CD4-positive, alpha-beta T cell treated with Interleukin-15 for 1 hour (primary cell): ENCODE measurements at places on chromosomes 7 and 10.
A peak's percentile ranks its signal among the peaks of the same experiment; 100 is the strongest.

DNA sequence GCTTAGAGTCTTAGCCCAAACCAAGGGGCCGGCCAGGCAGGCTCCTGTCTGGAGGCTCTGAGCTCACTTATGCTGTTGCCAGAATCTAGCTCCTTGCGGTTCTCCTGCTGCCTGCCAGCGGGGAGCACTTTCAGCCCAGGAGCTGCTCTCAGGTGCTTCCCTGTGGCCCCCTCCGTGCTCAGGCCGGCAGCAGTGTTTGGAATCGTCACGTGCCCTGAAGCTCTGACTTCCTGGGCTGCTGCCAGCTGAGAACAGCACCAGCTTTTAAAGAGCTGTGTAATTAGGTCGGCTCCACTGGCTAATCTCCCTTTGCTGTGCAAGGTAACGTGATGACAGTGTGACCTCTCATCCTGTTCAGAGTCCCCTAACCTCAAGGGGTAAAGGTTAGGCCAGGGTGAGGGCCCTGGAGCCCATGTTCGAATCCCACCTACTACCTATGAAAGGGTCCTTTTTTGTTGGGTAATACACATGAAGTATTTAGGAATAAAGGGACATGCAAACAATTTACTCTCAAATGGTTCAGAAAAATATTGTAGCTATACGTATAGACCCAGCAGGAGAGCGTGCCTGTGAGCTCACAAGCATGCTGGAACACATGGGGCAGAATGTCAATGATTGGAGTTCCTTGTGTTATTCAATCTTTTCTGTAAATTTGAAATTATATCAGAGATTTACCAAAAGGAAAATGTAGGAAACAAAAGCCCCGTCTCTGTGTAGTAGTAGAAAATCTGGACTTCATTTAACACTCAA, 16.6 kb downstream of the ZNF862 start:
- no peak for DNase-seq

- no peak for DNase-seq
These were observed 67.8 kb downstream of the FRMD4A start for GRCh38 chr10:14262836-14263425.

DNA sequence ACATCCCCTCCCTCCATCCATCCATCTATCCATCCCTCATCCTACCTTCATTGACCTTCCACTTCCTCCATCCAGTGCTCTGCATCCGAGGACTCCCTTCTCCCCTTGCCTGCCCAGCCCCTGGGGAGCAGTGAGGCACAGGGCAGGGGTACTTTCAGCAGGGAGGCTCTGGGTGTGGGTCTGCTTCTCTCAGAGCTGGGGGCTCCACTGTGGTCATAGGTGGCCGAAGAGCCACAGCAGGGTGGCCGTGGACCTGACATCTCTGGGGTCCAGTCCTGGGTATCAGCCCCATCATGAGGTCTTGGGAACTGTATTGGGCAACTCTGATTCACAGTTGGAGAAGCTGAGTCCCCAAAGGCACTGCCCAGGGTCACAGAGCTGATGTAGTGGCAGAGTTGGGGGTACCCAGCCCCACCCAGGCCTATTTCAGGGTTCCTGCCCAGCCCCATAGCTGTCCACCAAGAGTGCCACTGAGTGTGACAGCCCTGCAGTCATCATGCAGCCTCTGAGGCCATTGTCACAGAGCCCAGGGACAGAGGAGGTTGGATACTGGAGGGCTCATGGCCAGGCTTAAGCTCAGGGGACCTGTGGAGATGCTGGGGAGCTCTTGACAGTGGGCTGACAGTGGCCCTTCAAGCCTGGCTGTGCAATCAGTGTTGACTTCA, 35.3 kb upstream of the DPYSL4 start:
- DNase-seq = no peak

DNA sequence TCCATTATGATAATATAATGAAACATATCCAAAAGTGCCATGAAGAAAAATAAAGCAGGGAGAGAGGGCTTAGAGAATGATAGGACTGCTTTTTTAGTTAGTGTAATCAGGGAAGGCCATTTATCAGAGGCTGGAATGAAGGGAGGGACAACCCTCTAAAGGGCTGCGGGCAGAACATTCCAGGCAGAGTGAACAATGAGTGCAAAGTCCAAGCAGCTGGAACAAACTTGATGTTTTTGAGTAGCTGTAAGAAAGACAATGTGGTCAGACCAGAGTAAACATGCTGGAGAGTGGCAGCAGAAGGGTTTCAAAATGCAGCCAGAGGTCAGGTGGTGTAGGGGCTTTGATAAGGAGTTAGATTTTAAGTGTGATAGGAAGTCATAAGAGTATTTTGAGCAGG, 65.6 kb upstream of the CCDC6 start:
- DNase-seq = no peak

- DNase-seq = peak; percentile 5
These were observed at the start of gene ELFN1 for GRCh38 chr7:1669954-1670893. TSS of gene ELFN1 (plus strand) at chr7:1670277. CDS start at chr7:1744597, 74,320 bp downstream.

DNA sequence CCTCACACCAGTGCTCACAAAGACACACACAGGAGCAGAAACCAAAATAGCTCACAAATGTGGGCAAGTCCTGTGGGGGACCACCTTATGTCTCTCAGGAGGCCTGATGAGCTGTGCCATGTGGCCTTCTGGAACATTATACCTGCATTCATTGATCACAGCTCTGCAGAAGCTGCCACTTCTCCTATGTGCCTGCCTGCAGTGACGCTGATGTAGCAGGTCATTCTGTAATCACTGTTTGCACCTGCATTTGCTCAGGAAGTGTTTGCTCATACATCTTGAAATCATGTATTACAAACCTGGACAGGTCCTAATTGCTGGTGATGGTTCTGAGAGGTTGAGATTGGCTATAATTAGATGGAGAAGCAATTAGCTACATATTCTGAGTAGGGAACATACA, 310.2 kb downstream of the AUTS2 start:
- no peak for DNase-seq

DNA sequence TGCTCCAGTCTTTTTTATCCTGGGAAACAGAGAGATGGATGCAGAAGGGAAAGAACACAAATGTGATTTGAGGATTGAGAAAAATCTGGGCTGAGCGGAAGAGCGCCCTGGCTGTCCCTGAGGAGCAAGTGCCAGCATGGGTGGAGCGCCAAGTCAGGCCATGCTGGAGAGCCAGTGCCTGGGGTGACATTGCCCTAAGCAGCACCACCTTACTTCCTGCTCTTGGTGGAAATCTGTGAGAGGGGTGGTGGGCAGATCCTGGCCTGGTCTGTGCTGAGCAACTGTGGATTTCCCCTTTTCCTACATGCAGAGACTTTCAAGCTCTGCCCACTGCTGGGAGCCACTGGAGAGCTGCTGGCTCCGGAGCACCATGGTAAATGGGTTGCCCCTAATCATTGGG, 36.9 kb downstream of the DDIT4 start:
- no peak for DNase-seq

DNA sequence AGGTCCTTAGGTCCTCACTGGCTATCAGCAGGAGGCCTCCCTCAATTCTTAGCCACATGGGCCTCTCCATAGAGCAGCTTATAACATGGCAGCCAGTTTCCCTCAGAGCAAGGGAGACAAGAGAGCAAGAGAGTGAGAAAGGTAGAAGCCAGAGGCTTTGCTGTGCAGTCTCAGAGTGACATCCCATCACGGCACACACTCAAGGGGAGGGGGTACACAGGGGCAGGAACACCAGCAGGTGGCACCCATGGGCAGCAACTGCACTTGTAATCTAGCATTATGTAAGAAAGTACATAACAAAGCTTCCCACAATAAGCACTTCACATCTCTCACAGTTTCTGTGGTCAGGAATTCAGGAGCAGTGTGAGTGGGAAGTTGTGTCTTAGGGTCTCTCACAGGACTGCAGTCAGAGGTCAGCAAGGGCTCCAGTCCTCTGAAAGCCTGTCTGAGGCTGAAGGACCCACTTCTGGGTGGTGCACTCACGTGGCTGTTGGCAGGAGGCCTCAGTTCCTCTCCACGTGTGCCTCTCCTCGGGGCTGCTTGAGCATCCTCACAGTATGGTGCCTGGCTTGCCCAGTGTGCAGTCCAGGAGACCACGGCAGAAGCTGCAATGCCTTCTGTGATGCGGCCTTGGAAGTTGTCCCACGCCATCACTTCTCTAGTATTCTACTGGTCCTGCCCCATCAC, 159.4 kb downstream of the OAT start:
- peak; percentile 43 for DNase-seq

GRCh38 chr10:80075781-80076180, 2.7 kb upstream of the TMEM254 start:
- DNase-seq = no peak

DNA sequence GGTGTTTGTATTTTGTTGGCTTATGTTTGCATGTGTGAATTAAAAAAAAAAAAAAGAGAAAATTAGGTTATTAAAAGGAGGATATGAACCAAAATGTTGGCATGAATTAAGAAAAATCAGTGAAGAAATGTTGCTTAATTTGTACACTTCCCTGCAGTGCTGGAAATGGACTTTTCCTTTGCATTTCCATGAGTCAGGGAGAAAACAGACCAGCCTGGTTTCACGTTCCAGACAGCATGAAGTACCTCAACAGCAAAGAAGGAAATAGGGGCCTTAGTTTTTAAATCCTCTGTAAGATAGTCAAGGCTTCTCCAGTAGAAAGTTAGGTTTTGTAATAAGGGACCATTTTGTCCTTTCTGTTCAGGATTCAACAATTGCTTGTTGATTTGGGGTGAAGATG, 159.7 kb downstream of the CELF2 start:
- DNase-seq = no peak

DNA sequence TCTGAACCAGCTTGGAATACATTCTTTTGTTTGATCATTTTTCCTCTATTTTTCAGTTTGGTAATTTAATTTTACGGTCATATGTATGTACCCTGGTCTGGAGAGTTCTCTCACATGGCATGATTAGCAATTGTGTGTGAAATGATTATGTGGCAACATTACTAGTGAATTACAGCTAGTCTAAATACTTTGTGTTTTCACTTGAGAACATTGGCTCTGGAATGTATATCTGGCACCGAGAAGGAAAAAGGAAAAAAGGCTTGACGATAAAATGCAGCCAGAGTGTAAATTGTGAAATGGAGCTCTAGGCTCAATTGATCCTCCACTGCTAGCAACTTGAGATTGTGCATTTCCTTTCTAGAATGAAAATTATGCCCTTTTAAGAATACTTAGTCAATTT, 397.2 kb downstream of the EXOC4 start:
- no peak for DNase-seq

DNA sequence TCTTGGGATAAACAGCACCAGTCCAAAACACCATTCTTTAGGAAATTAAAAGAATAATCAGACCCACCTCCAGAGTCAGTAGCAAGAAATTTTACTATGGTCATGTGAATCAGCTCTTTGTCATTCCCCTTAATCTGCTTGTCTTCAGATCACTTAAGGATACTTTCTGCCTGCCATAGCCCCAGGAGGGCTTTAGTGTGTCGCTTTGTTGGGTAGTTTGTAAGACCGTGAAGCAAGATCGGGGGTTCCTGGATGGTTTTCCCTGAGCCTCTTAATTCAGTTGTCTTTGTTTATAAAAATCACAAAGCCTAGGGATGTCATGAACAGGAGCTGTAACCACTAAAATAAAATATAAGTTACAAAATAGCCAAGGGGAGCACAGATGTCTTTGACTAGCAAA, 223.6 kb downstream of the RELN start:
- no peak for DNase-seq

DNA sequence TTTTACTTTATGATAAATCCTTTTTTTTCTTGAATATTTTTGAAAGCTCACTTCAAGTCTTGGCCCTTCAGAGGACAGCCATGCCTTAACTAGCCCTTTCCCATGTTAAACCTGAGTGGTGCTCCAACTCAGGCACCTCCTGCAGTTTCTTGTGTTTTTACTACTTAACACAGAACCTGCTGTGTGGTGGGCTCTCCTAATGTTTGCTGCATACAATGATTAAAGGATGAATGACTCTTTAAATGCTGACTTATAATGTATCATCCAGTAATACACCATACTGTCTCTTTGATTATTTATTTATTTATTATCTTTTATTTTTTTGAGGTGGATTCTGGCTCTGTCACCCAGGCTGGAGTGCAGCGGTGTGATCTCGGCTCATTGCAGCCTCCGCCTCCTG, 179.4 kb downstream of the SEMA3E start:
- DNase-seq = no peak

DNA sequence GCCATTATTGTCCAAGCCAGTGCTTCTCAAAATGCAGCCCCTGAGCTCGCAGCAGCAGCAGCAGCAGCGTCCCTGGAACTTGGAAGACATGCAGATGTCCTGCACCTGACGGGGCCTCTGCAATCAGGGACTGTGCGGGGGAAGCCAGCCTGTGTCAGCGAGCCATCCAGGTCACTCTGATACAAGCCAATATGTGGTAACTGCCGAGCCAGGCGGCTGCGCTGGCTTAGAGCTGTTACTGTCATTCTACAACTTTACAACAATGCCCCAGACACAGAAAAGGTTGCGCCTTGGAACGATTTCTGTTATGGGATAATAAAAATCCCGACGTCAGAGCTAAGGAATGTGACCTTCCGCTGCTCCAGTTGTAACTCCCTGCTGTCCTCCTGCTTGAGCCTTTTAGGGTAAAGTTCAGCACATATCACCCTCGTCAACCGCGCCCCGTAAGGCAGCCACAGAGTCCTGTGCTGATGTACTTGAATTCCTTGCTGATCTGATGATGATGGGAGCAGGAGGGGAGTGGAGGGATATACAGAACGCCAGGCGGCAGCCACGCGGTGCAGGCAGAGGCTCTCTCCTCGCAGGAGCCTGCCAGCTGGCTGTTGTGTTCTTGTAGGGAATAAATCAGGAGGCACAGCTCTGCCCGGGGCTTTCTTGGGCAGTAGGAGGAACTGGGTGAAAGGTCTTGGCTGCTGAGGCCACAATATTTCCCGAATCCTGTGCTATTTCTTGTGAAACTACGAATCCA, 20.0 kb upstream of the CRYGN start:
- no peak for DNase-seq

- no peak for DNase-seq
These were observed 8.0 kb upstream of the CFAP70 start for GRCh38 chr10:73366381-73367298.

DNA sequence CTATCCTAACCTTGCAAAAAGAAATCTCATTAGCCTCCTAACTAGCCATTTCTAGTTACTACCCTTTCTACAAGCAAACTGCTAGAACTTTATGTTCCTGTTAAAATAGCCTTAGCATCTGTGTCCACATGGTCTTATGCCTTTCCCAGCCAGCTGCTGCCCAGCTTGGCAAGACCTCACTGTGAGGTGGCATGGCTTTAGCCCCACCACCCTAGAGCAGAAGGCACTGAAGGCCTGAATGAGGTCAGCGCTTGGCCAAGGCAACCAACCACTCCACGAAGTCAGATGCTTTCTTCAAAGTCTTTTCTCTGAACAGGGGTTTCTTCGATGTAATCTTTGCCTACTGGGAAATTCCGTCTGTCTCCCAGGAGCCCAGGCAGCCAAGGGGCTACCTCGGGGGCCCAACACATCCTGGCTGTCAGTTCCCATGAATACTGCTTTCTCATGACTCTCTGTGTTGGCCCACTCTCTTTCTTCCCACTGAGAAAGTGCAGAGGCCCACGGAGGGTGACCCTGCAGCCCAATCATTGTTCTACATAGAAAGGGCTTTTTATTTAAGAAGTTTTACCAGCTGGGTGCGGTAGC, 41.6 kb downstream of the POLR3A start:
- no peak for DNase-seq

GRCh38 chr10:128632694-128633093, 506.5 kb upstream of the MKI67 start:
- DNase-seq = no peak
